ENCODE measurements at places on chromosomes 13 and 19.

DNA sequence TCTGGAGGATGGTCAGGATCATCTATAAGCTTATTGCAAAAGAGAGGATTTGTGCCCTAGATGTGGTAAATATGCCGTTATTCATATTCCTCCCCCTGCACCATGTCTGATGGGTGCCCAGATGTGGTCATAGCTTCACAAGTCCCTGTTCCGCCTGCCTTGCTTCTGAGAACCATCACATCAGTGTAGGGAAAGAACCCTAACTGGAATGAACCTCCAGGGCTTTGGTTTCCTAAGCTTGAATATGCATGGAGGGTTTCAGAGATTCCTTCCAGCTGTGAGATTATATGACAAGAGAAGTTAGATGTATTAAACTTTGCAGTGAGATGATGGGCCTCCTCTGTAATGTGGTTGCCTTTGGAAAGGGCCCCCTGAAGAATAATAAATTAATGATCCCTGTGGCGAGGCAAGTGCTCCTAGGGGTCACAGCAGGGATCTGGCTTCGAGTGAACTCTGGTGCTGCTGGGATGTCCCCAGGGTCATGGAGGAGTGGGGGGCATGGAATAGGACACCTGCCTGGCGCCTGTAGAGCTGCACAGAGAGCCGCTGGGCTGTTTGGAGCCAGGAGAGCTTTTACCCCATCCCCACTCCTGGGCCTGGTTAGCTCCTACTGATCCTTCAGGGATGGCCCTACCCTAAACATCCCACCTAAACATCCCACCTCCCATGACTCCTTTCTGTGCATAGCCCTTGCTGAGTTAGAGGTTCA is 56.0 kb upstream of the IRS2 start:
- DNase-seq, result no peak

DNA sequence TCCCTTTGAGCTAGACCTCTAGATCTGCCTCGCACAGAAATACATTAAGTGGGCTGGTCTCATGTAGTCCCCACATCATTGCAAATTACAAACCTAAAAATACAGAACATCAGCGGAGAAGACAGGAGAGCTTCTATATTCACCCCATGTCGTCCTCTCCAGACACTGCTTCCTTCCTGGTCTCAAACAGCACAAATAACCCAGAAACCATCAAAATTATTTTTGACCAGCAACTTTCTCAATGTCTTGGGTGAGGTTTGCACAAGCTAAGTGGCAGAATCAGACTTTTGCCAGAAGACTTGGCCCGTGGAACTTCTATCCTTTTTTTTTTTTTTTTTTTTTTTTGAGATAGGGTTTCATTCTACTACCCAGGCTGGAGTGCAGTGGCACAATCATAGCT is 28.2 kb downstream of the CLEC17A start:
- DNase-seq, result no peak

DNA sequence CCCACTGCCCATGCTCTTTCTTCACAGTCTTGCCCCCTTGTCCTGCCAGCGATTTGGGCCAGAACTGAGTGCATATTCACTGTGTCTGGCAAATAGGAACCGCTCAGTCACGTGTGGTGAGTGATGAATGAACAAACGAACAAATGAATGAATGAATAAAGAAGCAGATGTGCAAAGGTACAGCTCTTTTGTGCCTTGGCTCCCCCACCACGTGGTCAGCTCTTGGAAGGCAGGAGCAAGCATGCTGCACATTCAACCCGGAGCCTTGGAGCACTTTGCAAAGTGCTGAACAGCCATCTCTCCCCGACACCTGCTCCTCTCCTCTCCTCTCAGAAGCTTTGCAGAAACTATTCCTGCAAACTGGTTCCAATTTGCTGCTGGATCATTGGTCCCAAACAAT is 52.4 kb downstream of the LATS2 start:
- DNase-seq, result no peak

- DNase-seq, result no peak
Measured at GRCh38 chr19:53898166-53898565, 10.9 kb upstream of the CACNG7 start.

- peak; percentile 57 for DNase-seq
Measured at GRCh38 chr13:32581177-32581786, 5.0 kb upstream of the PDS5B start.
